ENCODE measurements at places on chromosomes 12 and 14.

DNA sequence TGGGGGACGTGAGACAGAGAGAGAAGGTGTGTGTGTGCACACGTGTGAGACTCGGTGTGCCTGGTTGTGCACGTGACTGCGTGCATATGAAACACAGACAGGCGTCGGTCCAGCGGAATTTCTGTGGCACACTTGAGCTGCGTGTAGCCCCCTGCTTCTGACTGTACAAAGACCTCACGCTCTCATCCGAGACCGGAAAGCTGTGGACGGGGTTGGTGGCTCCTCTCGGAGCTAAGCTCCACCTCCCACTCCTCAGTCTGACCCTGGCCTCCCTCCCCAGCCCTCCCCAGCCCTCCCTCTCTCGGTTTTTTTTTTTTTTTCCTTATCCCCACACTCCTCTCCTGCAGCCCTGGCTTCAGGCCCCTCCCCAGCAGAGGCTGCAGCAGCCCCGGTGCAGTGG lies 8.3 kb upstream of the C14orf180 start:
- no peak for DNase-seq

GRCh38 chr14:105316577-105316941 lies 2.0 kb downstream of the PACS2 start:
- DNase-seq: no peak

DNA sequence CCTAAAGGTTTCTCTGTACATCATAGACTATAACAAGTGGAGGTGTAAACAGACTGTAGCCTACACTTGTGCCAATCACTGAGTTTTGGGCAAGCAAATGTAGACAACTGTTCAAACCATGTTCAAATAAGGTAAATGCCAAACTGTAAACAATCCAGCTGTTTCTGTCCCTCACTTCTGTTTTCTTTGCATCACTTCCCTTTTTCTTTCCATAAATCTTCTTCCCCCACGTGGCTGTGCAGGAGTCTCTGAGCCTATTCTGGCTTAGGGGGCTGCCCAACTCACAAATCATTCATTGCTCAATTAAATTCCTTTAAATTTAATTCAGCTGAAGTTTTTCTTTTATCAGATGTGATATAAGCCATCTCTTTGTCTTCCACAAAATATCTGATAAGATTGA lies 65.1 kb upstream of the CPM start:
- peak; percentile 35 for DNase-seq

GRCh38 chr12:125683748-125684381 lies 618.6 kb downstream of the AACS start:
- no peak for DNase-seq

- DNase-seq: no peak
Measured at GRCh38 chr12:6458281-6459003, 6.6 kb downstream of the TAPBPL start.

DNA sequence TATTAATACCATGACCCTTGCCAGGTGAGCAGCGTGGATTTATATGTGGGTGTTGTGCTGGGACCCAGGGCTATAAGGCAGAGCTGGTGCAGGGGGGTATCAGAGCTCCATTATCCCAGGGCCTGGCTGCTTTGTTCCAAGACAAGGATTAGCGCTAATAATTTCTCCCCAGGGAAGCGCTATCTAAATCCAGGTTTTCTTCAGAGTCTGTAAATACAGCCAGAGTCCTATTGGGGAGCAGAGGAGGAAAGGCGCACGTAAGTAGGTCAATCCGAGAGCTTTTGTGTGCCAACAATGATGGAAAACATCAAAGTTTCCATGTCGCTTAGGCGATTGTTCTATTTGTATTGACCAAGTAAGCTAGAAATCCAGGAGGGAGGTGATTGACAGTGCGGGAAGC lies 1009.7 kb downstream of the VRK1 start:
- no peak for DNase-seq

- no peak for DNase-seq
Measured at GRCh38 chr14:30223385-30223785, 295.7 kb upstream of the PRKD1 start.

DNA sequence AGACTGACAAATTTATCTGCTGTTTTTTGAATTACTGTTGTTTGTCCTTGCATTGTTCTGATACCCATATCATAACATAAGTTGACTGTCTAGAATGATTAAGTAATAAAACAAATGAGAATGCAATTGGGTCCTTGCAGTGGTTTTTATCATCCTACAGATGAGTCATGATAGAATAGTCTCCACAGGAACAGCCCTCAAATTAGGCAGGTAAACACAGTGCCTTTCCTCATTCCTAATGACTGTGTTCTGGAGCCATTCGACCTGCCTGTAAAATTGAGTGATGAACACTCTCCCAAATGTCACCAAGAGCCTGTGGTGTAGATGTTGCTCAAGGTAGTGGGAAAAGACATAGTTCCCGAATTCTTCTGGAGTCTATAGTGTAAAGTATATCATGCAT lies 12.3 kb downstream of the NKX2-8 start:
- no peak for DNase-seq

GRCh38 chr14:23577004-23577681 lies 1.4 kb downstream of the JPH4 start:
- no peak for DNase-seq

DNA sequence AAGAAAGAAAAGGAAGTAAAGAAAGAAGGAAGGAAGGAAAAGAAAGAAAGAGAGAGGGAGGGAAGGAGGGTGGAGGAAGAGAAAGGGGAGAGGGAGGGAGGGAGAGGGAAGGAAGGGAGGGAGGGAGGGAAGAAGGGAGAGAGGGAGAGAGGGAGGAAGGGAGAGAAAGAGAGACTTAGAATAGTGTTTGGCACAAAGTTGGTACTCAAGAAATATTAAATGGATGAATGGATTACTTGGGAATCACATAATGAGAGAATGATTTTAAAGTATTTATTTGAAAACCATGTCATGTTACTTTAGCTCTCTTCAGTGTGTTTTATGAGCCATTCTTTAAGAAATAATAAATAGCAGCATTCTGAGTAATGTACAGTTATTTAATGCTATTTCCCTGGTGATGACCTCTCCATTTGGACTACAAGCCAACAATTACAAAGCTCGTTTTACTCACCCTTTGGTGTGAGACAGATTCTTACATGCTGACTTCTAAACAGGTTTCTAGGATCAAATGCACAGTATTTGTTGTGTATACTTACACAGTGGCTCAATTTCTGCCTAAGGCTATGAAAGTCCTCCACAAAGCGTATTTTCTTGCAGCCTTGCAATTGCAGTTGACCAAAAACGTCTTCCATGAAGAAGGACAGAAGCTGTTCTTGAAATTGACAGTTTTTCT lies 861 bp downstream of the IL26 start:
- DNase-seq: no peak

GRCh38 chr14:28756884-28757570 lies 9.6 kb upstream of the FOXG1 start:
- DNase-seq: no peak

- DNase-seq: no peak
Measured at GRCh38 chr14:100526632-100527031, 60.6 kb downstream of the BEGAIN start.

DNA sequence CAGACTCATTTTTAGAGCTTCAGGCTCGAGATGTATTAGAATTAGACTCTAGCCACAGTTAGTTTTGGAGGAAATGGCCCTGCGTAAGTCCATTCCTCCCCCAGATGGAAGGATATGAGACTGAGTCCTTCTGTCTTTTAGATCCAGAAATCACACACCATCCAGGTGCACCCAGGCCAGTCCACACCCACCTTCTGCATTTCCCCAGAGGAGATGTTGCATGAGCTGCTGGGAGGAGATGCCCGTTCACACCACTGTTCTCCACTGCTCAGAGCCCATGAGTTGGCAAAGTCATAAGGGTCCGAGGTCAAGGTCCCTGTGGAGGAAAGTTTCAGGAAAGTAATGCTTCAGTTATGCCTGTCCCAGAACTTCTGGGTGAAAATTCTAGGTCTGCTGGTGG lies 29.2 kb downstream of the VWF start:
- no peak for DNase-seq

DNA sequence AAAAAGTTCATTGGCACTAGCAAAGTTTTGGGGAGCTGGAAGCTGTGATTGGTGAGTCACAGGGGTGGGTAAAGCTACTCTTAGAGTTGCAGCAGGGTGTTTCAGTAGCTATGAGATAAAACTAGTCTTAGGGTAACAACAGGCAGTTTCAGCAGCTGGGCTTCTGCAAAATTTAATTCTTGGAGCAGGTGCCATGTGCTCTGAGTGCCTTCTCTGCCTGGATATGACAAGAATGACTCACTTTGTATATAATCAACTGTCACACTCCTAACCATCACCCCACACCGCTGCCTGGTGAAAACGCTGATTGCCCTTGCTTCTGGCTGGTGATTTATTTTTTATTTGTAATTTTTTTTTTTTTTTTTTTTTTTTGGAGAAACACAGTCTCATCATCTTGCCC lies 10.5 kb upstream of the PLBD2 start:
- DNase-seq: no peak

DNA sequence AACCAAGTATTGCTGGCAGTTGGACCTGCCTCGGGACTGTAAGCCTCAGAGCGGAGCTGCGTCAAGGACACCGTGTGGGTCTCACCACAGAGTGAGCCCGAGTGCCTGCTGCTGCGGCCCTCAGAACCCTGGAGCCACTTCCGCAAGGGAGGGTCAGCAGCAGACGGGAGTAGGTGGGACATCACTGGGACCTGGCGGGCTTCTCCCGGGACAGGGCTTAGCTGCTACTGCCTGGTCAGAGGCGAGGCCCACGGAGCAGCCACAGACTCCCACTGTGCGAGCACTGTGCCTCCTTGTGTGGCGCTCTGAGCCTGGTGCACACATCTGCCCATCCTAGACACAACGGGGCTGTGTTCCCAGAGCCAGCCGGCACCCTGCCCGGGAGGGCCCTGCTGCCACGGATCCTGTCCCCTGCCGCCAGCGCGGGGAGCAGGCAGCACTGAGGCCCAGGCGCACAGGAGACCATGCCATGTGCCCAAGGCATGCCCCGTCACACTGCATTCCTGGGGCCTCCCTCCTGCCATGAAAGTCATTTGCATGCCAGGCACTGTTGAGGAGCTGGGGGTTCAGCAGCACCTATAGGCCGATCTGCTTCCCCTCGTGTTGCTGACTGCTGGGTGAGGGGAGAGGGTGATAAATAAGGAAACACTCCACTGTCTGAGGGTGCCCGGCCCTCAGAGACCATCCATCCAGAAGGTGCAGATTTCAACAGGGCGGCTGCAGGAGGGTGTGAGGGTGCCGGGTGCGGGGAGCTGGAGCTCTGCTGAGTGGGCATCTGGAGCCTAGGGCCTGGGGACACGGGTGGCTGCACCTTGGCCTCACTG lies 10.0 kb downstream of the HIP1R start:
- DNase-seq: no peak

DNA sequence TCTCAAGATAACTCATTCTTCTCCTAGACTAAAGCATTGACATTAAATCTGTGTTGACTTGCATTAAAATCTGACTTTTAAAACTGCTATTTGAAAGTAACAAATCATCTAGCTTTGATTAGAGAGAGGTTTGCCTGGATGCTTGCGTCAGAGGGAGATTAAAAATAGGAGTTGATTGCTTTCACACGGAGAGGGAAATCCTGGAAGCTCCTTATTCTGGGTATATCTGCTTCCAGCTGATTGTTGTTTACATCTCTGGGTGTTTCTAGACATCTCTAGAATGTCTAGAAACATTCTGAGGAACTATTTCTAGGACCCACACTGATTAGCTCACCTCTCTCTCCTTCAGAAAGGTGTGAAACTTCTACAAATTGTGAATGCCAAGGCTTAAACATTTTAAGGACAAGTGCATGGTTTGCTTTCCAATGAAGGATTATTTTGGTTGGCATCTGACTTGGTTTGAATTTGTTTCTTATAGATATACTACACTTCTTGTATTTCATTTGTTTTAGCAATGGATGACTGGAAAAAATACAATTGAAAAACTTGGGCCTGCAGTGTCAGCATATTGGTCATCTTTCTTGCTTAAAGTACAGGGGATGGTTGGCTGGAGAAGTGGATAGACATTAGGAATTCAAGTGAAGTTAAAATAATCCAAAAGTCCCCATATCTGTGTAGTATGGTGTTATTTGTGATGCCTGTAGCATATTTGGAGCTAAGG lies 2.1 kb downstream of the DIP2B start:
- DNase-seq: no peak

GRCh38 chr12:4908684-4909409 lies 858 bp upstream of the KCNA1 start:
- no peak for DNase-seq

DNA sequence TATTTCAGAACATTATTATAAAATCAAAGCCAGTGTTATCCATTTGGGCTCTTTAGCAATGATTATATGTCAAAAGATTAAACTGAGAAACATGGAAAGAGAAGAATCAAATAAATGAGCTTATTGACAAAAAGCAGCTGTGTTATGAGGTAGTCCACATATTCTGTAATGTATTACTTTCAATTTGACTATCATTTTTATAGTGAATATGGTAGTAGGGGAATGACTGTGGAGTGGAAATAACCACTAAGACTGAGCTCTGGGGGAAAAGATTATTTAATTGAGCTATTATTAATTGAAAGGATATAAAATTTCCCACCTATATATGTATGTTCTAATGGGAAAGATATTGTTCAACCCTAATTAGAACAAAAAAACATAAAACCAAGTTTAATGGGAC lies 381.3 kb downstream of the TMTC2 start:
- DNase-seq: no peak

DNA sequence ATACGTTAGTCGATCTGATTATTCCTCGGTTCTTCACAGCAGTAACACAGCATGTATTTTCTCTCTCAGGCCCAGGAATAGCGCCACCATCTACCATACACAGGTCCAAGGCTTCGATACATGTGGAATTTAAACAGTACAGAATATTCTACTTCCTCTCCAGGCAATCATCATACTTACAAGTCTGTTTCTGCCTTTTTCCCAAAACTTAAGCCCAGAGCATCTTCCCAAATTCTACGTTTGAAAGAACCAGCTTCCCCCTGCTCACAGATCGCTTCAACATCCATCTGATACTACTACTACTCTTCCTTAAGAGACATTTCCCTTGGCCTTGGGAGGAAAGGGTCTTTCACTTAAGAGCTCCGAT lies 626 bp downstream of the TXNDC16 start:
- DNase-seq: peak; percentile 18

DNA sequence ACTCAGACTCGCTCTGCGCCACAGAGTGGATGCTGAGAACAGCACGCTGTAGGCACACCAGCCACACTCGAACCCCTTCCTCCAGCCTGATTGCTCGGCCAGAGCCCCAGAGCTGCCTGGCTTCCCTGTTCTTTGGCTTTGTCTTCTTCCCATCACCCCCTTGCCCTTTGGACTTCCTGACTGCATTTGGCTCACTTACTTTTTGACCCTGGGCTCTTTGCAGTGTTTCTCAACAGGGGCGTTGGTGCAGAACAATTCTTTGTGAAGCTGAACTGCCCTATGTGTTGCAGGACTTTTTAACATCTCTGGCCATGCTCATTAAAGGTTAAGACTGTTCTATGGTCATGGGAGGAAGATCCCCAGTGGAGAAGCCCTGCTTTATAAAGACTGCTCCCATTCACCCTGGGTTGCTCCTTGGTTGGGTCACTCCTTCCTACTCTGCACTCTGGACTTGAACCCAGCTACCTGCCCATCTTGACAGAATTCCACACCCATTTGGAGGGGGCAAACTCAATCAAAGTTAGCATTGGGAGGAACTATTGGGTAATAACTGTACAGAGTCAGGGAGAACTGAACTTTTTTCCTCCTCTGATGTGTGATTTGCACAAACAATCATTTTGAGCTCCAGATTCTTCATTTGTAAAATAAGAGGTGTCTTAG lies 127.7 kb upstream of the PLEKHG7 start:
- no peak for DNase-seq

GRCh38 chr12:89566615-89567014 lies 40.8 kb upstream of the POC1B start:
- DNase-seq: no peak
